ENCODE measurements at places on chromosomes 6 and 20.

GRCh38 chr20:15031546-15032351, 694.3 kb upstream of the FLRT3 start:
- no peak for DNase-seq

DNA sequence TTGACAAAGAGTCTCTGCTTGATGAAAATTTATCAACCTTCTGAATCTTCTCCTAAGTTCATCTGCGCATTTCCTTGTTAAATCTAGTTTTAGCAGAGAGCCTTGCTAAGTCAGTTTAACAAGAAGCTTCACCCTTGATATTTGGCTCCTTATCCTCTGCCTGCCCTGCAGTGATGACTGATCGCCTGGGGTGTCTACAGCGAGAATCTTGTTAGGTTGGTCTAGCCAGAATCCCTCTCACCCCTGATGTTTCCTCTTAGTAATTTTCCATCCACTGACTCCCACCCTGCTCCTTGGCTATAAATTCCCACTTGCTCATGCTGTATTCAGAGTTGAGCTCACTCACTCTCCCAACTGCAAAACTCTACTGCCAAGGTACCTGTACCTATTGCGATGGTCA, 114.1 kb downstream of the TENT5A start:
- no peak for DNase-seq

- DNase-seq, result no peak
Observed at GRCh38 chr6:133156689-133157088, 84.5 kb upstream of the EYA4 start.

DNA sequence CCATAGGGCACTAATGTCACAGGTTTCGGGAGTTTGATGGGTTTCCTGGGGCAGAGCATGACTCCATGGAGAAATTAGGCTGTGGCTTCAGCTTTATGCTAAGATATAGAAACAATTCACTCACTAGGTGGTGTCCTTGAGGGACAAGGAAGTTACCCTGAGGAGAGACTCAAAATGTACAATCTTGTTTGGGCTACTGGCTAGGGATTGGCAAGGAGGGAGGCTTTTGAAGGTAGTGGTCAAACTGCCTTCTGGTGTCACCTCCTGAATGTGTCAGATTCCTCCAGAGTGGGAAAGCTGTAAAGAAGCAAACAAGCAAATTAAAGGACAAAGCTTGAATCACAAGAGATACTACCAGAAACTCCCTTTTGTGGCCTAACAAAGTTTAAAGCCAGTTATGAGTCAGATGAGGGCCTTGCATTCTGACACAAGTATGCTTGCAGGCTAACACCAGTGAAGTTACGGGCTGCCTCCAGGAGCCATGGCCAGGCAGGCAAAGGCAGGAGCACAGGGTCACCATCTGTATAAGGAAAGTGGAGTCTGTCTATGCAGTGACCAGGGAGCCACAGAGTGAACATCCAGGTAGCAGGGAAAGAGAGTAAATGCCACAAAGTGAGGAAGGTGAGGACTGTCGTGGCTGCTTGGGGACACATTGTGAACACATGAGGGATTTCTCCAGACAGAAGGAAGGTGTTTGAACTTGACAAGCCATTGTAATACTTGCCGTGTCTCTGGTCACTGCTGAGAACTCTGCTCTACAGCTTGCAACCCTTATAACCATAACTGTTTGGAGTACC, 107.7 kb upstream of the DTNBP1 start:
- peak; percentile 20 for DNase-seq

DNA sequence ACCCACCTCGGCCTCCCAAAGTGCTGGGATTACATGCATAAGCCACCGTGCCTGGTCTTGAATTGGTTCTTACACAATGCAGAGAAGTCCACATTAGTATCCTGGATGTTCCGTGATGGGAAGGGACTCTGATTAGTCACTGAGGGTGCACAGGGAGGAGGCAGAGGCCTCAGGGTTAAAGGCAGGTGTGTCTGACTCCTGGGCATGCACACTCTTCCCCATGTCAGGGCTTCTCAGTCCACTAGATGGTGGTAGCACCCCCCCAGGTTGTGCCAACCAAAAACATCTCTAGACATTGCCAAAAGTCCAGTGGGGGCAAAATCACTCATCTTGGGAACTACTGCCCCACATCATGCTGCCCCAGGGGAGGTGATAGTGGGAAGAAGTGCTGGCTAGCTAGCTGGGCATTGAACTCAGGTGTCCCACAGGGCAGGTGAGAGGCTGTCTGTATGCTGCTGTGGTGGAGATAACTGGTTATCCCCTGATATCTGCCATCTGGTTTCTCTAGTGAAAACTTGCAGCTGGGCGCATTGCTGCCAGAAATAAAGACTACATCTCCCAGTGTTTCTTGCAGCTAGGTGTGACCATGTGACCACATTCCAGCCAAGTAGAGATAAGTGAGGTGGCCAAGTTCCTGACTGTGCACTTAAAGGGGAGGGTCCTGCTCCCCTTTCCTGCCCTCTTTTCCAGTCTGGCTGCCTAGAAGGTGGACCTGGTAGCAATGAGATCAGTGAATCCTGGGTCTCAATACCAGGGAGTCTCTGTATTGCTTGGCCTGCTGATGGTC, 8.4 kb upstream of the NSFL1C start:
- no peak for DNase-seq

GRCh38 chr20:57753332-57754164, 43.7 kb upstream of the PMEPA1 start:
- DNase-seq, result no peak

- peak; percentile 79 for DNase-seq
Observed at GRCh38 chr6:157322792-157323254, 496 bp downstream of the TMEM242 start.

DNA sequence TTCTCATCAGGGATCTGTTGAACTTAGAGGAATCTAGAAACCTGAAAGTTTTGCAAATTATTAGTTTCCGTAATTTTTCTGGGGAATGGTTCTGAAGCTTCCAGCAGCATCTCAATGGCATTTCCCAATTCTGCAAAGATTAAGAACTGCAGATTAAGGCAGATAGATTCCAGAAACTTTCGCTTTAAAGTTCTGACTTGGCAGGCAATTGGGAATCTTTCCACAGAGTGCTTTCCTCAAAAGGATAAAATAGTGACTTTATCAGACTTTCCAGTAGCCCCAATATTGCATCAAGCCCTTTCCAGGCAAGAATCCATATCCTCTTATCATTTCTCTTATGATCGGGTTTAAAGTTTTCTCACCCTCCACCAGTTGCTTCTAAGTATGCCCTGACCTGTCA, 261.1 kb downstream of the FNDC1 start:
- no peak for DNase-seq

DNA sequence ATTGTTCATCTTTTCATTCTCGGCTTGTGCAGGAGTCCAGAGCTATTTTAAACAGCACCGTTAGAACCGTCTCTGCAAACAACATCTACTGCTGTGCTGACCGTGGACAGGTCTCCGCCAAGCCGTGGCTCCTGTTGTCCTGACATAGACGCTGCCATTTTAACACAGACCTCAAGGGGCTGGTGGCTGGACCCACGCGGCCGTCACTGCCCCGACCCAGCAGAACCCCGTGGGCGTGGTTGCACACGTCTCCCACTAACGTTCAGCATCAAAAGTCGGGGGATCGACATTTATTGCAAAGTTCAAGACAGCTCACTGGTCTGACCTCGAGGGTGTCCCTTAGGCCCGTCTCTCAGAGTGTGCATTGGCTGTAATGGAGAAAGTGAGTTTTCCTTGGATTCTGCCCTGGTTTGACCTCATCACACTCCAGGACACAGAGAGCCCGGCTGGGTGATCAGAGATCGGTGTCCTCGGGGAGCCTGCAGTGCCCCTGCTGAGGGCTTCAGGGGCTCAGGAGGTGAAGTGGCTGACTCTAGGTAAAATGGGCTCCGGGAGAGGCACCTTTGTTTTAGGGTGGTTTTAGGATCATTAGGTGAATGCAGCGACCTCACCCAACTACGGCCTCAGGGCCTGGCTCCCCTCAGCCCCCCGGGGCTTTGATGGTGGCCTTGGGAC, 363.2 kb downstream of the THBS2 start:
- DNase-seq, result no peak

DNA sequence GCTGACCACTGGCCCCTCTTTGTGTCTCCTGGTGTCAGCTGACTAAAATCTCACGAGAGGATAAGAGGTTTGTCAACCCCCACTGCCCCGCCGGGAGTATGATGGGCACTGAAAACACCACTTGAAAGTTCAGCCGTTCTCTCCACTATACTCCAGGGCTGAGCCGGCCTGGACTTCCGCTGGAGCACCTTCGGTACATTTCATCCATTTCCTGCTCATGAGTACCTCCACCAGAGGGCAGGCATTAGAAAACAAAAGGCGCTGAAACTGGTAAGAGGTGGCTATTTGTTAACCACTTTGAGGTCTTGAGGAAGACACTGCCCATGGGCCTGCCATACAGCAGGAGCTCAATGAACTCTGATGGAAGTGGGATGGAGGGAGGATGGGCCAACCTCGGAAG, 17.9 kb upstream of the ANKRD60 start:
- no peak for DNase-seq
